CD4-positive, alpha-beta T cell treated with Interleukin-4 for 1 hour (primary cell): ENCODE measurements at places on chromosomes 16 and 17.

GRCh38 chr17:15496735-15497670 is 29.6 kb upstream of the CDRT4 start:
- DNase-seq: no peak

- DNase-seq: no peak
Observed at GRCh38 chr17:50100921-50101345, 5.8 kb downstream of the PDK2 start.

DNA sequence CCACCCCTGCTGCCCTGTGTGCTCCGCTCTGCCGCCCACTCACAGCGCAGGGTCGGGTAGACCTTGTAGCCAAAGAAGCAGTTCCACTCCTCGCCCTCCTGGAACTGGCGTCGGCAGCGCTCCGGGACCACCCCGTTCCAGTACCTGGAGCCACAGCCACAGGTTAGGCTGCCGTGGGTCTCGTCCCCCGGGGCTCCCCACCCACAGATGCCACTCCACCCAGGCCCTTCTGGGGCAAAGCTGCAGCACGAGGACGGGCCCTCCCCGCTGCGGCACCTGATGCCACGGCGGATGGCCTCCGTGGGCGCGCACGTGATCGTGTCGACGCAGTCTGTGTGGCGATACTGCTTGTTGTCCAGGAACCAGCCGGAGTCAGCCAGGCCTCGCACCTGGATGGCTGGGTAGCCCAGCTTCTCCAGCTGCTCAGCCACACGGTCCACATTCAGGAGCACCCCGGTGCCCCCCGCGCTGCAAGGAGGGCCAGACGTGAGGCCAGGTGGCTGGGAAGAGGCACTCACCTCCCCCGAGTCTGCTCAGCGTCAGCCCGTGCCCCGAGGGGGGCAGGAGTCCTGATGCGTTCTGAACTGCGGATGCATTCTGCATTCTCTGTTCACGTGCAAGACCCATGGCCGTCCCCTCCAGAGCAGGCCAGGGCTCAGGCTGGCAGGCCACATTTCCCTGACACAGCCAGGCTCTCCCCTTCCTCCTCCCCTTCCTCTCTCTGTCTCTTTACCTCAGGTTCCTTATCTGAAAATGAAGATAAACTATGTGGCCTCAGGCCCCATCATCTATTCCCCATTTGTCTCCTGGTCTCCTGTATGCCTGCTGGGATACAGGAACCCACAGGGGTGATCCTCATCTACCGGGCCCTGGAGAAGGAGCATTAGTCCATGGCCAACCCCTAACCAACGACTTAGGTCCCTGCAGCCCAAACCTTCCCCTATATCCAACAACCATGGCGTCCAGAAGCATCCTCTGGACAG is 4.1 kb downstream of the NOTUM start:
- DNase-seq: no peak

DNA sequence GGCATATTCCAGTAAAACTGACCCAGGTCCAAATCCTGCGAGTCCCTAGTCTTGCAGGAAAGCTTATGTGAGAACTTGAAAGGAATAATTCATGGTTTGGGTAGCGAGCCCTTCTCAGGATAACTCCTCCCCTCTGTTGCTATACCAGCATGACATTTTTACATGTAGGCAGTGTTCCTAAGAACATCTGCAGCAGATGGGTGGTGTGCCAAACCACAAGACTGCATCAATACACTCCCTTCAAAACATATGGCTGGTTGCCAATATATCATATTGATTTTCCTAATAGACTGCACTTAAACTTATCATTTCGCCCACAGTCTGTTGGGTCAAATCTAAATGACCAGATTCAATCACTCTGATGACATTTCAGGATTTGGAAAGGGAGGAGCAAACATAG is 19.9 kb downstream of the PSME3IP1 start:
- DNase-seq: no peak

DNA sequence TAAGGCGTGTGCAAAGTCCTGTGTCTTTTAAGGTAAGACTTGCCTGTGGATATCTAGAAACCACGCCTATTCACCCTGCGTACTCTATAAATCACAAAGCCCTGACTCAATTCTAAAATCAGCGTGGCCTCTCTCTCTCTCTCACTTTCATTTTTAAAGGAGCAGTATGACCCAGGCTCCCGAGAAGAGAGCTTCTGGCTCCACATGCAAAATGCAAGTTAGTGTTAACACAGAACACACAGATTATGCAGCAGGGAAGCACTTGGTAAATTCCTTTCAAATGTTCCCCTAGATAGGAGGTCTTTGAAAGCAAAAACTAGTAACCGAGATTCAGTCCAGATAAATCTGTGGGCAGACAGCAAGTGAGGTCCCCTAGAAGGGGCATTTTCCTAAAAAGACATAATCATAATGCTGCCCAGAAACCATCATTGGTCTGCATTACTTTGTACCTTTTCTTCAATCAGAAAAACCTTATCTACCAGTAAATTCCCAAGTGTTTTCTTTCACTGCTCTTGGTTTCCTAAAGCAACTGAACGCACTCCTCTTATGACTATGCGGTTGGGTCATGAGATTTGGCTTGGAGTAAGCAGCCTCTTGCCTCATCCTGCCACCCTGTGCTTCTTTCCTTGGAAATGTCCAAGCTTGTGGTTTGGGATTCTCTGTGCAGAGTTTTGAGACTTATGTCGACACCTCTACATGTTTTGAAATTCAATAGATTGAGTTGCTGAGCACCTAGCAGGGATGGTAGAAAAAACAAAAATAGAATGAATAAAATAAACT is 31.7 kb upstream of the KCNJ2 start:
- DNase-seq: no peak

GRCh38 chr17:10744501-10745000 is 14.7 kb upstream of the TMEM220 start:
- peak; percentile 35 for DNase-seq

DNA sequence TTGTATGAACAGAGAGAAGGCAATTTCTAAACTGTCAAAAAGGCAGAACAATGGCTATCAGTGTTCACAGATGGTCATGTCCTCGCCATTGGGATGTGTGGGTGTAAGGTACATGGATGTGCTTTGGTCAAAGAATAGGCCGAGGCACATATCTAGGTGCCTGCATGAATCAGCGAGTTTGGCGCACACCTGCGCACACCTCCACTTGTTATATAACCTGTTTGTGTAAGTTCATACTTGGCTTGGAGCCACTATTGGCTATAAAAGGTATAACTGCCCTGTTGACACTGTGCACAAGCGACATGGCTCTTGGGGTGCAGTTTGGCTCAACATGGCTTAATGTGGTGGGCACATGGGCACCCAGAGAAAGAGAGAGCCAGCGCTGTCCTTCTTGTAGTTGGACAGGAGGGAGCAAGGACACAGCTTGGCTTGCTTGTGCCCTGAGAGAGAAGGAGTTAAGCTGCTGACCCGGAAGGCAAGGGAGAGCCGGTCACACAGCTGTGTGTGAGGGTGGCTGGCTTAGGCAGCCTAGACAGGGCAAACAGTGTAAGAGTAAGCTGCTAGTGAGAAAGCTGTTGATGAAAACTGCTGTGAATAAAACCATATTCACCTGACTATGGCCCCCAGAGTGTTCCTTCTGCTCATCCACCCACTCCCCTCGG is 499.1 kb downstream of the KCNJ2 start:
- DNase-seq: no peak

- DNase-seq: no peak
Observed at GRCh38 chr16:86370062-86370461, 140.3 kb upstream of the FOXF1 start.

DNA sequence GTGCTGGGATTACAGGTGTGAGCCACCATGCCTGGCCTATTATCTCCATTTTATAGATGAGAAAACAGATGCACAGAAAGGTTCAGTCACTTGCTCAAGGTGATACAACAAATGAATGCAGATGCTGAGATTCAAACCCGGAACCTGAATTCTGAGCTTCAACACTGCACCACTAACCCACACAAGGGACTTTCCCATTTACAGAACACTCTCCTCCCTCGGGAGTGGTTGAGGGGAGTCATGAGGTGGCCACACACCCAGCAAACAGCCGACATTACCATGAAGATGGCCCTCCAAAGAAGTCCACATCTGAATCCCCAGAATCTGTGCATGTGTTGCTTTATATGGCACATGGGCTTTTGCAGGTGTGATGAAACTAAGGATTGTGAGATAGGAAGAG is 9.1 kb downstream of the BCL7C start:
- no peak for DNase-seq

DNA sequence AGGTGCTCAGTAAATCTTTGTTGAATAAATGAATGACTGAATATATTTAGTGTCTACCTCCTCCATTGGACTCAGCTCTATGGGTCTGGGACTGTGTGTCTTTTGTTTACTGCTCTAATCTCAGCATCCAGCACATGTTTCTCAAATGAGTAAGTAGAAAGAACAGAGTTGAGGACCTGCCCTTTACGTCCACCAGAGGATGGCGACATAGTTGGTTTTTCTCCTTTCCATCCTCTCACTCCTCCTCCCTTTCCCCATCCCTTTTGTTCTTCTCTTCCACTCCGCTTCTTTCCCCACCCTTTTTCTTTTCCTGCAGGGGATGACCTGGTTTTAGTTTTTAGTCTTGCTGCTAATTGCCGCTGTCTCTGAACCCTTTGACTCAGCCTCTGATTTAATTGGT is 12.1 kb upstream of the CHP2 start:
- no peak for DNase-seq

DNA sequence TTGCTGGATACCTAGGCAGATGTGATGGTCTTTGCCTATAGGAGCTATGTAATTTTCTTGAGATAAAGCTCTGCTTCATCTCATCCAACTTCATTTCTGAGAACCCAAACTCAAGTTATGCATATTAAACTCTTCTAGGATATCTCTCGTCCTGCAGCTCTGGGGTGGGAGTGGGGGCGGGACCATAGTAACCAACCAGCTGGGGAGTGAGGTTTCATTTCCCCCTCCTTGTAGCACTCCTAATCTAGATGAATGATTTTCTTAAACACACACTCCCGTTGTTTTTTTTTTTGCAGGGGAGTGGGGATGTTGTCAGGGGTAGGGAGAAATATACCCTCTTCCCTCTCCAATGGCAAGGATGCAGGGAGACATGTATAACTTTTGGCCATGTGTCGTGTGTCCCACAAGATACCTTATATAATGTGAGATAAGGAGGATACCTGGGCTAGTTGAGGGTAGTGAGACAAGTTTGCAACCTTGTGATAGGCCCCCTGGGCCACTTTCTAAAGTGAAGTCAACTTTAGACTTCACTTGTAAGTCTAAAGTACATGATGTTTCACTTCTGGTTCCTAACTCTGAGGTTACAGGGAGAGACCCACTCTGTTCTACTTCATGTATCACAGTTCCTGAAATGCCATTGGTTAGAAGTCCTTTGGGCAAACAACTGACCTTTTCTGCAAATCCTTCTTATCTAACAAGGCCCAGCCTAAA is 10.5 kb upstream of the HEATR6 start:
- no peak for DNase-seq
